ENCODE measurements at places on chromosomes 5 and 9.

DNA sequence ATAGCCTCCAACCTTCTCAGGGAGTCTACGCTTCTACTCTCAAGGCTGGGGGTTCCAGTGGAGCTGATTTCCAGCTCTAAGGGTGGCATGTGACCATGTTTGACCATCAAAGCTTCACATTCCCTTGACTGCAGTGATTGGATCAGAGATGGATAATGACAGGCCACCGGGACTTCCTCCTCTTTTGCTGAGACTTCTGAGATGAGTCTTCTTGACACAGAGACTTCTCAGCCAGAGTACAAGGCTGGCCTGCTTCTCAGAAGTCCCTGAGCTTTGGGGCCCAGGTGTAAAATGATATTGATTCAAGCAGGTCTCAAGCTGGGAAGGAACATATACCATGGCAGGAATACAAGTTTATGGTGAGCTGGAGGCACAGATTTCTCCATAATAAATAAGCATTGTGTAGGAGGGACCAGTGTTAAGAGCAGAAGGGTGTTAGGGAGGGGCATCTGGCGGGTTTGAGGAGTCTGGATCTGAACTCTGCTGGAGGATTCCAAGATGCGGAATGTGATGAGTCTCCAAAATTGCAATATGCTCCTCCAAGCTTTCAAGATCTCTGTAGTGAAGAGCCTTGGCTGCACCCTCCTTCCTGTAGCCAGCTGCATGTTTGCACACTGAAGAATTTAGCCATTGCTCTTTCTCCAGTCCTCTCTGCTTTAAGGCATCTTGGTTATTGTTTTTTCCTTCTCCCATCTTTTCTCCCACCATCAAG lies 41.7 kb upstream of the HSD17B4 start:
- no peak for DNase-seq

DNA sequence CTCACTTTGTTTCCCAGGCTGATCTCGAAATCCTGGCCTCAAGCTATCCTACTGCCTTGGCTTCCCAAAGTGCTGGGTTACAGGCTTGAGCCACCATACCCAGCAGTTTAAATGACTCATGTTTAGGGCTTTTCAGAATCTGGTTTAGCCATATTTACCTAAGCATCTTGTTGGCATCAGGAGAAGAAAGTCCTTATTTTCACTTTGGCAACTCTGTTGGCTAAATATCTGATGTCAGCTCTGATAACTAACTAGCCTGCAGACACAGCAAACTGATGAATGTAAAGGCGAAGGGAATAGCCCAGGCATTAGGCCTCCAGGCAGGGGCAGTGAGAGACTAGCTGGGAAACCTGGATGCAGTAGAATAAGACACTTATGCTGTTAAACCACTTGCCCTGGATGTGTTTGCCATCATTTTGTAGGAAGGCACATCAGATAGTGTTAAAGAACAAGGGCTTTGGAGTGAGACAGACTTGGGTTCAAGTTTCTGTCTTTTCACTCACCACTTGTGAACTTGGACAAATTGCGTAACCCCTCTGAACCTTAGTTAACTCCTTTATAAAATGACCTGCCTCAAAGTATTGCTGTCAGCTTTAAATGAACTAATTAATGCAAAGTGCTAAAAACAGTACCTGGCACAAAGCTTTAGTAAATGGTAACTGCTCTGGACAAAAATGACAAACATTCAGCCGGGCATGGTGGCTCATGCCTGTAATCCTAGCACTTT lies 34.7 kb upstream of the GARNL3 start:
- DNase-seq, result no peak

DNA sequence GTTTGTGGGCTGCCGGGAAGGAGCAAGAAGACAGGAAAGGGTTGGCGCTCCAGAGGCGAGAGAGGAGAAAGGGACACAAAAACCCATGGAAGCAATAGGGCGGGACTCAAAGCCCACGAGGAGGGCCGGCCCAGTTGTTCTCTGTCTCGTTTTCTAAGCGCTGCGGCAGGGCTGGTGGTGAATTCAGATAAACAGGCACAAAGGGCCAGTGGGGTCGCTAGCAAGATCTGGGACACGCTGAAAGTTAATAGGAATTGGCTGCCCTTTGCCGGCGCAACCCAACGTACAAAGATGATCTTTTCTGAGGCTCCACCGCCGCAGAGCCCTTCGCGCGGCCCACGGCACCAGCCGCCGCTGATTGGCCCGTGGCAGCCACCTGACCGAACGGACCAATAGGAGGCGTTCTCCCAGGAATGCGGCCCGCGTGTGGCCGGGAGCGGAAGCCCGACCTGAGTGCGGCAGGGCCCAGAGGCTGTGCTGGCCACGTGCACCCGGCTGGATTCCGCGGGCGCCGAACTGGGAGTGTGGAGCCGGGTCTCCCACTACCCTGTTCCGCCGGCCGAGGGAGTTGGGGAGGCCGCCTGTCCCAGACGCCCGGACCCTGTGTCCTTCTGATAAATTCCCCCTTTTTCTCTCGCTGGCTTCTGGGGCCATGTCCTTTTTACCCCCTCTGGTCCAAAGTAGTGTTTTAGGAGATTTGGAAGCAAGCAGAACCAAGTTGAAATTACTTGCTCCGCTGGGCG lies 16.8 kb upstream of the NSD1 start:
- no peak for DNase-seq

GRCh38 chr9:113853333-113853732 lies 22.8 kb upstream of the ZNF618 start:
- DNase-seq, result no peak

- no peak for DNase-seq
Measured at GRCh38 chr9:109893241-109893640, 113.2 kb downstream of the PALM2AKAP2 start.

- no peak for DNase-seq
Measured at GRCh38 chr5:553874-554273, 29.6 kb upstream of the SLC9A3 start.

GRCh38 chr9:131892162-131892707 lies 152.4 kb upstream of the RAPGEF1 start:
- no peak for DNase-seq

GRCh38 chr5:14056039-14056438 lies 87.1 kb upstream of the TRIO start:
- DNase-seq, result no peak

GRCh38 chr5:32690153-32690552 lies 21.0 kb upstream of the NPR3 start:
- no peak for DNase-seq

DNA sequence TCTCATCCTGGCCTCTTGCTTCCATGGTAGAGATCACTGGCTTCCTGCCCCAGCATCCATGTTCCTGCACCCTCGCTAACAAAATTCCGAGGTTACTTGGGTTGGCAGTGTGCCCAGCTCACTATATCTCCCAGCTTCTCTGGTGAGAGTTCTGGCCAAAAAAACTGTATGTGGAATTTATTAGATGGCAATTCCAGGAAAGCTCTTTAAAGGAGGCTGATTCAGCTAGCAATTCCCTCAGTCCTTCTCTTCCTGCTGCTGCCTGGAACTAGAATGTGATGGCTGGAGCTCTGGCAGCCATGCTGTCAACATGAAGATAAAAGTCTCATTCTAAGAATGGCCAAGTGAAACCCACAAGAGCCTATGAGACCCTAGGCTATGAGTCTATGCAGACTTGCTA lies 88.8 kb downstream of the SECISBP2 start:
- peak; percentile 51 for DNase-seq

DNA sequence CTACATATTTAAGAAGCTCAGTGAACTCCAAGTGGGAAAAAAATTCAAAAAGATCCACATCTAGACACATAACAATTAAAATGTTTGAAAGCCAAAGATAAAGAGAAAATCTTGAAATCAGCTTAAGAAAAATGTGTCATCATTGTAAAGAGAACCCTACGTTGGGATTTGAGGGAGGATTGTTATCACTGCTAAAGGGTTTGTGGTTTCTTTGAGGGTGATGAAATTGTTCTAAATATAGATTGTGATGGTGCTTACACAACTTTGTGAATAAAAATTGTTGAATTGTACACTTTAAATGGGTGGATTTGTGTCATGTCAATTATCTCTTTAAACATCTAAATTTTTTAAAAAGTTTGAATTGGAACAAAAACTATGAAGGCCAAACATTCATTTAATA lies 92.2 kb upstream of the ADAMTS19 start:
- no peak for DNase-seq

DNA sequence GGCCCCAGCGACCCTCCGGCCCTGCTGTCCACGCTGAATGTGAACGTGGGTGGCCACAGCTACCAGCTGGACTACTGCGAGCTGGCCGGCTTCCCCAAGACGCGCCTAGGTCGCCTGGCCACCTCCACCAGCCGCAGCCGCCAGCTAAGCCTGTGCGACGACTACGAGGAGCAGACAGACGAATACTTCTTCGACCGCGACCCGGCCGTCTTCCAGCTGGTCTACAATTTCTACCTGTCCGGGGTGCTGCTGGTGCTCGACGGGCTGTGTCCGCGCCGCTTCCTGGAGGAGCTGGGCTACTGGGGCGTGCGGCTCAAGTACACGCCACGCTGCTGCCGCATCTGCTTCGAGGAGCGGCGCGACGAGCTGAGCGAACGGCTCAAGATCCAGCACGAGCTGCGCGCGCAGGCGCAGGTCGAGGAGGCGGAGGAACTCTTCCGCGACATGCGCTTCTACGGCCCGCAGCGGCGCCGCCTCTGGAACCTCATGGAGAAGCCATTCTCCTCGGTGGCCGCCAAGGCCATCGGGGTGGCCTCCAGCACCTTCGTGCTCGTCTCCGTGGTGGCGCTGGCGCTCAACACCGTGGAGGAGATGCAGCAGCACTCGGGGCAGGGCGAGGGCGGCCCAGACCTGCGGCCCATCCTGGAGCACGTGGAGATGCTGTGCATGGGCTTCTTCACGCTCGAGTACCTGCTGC lies 839 bp downstream of the KCNV2 start:
- DNase-seq, result no peak

DNA sequence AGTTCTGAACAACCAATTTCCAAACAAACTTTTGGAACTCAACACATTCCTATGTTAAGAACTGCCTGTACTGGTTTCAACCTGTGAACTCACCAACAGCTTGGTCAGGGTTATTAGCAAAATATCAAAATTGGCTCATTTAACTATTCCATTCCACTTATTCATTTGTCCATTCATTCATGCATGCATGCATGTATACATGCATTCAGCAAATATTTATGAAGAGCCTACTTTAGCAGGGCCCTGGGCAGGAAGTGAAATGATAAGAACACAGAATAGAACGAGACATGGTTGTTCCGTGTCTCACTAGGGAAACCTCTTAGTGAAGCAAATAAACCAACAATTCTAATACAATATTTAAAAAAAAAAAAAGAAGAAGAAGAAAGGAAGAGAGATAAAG lies 107.4 kb downstream of the GLIS3 start:
- DNase-seq, result no peak

DNA sequence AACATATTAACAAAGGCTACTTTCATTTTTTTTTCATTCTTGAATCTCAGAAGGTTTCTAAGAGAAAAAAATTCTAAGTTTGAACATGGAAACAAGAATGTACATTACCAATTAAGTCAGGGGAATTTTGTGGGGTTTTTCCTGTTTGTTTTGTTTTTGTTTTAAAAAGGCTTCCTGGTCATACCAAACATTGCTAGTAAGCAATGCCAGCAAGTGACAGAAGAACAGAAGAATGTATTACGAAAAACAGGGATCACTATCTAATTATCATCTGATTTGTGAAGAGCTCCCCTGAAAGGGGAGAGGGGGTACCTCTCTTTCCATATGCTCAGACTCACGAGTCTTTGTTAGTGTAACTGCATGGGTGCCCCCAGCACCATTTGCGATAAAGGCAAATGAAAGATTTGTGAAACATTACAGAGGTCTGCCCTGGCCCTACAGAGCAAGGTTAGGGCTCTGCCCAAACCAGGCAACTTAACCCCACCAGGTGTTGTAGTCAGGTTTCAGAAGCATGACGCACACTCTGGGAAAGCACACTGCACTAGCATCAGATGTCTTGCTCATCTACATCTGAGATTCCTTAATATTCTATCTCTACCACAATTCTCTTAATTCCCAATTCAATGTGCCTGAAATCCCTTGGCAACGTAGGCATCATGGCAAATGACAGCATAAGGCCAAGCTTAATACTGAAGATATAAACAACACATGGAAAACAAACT lies 268.2 kb downstream of the MLLT3 start:
- DNase-seq, result no peak

- no peak for DNase-seq
Measured at GRCh38 chr9:91864380-91864779, 85.6 kb downstream of the ROR2 start.

DNA sequence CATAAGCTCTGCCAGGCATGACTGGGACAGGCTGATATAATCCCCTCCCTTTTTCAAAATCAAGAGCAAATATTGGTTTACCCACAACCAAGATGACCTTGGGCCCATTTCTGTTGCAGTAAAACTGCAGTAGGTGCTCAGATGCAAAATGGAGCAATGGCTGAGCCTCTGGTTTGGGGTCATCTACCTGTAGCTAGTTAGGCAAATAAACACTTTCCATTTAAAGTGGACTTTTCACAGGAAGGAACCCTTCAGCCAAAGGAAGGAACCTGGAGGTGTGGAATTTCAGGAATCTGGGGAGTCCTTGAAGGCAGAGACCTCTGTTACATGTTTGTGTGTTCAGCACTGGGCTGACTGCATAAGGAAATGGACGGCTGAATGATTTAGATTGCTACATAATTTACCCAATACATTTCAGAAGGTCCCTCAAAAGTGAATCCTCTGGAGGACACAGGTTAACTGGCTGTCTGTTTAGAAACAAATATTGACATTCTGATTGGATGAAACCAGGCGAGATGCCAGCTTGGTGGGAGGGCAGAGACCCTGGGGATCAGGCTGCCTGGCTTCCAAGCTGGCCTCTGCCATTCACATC lies 170.1 kb upstream of the ZNF618 start:
- DNase-seq, result peak; percentile 43

DNA sequence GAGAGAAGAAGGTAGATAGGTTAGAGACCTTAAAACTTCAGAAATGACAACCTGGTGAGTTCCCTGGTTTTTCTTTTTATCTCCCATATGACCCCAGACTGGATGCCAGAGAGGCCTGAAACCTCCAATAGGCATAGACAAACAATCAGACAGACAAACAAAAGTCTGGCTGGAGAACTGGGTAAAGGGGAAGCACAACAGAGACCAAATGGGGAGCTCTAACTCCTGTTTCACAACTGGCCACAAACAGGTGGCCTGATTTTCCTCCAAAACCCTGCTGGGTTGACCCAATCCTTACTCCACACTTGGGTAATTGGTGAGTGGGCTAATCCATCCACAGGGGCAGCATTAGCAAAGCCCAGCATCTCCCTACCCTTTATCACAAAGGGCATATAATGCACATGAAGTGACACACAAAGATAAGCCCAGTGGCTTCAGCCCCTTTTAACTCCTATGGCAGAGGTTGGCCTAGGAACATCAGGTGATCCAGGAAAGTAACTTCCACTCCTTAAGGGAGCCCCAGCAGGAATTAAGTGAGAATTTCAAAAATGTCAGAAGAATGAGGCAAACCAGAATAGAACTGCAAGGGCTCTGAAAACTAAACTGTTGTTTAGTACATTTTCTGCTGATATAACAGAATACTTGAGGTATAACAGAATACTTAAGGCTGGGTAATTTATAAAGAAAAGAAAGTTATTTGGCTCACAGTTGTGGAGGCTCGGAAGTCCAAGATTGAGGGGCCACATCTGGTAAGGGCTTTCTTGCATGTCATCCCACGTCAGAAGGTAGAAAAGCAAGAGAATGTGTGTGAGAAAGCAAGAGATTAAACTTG lies 60.9 kb upstream of the ROR2 start:
- no peak for DNase-seq
